ENCODE measurements at places on chromosomes 6 and 20. TPM values are rescaled to one million over a fixed set of nuclear protein-coding genes. Genes with fewer than 3 reads are reported as not detected.

- H3K4me1 ChIP-seq: no peaks in the 10 kb centered on the region
- peaks cover 45% of the 10 kb centered on the region for H3K36me3 ChIP-seq
- H3K4me3 ChIP-seq: no peak overlapping the region
- no peak for DNase-seq
- H3K27ac ChIP-seq: no peak overlapping the region
Observed at GRCh38 chr6:4896401-4896800, 107.4 kb downstream of the RPP40 start.

The ARID1B gene
- total RNA-seq: 71.2 TPM

GRCh38 chr6:91654357-91654756 is 1067.5 kb upstream of the MAP3K7 start:
- H3K27ac ChIP-seq: 0 out of 2 replicates have a peak overlapping the region, but pooled peaks have one; percentile 8
- H3K36me3 ChIP-seq: no peaks in the 10 kb centered on the region
- H3K27me3 ChIP-seq: no peaks in the 10 kb centered on the region
- peaks cover 11% of the 10 kb centered on the region for H3K4me1 ChIP-seq

- no peak overlapping the region for H3K4me3 ChIP-seq
- H3K27me3 ChIP-seq: no peaks in the 10 kb centered on the region
- DNase-seq: no peak
Observed at GRCh38 chr20:19692100-19692499, 66.0 kb upstream of the RIN2 start.

GRCh38 chr20:1171461-1172093 is 13.2 kb downstream of the TMEM74B start:
- H3K27ac ChIP-seq: no peak overlapping the region
- no peaks in the 10 kb centered on the region for H3K27me3 ChIP-seq
- no peak overlapping the region for H3K4me3 ChIP-seq
- no peak for DNase-seq
- peaks cover 17% of the 10 kb centered on the region for H3K36me3 ChIP-seq

- H3K36me3 ChIP-seq: peaks cover 34% of the 10 kb centered on the region
- DNase-seq: no peak
- H3K4me3 ChIP-seq: no peak overlapping the region
Observed at GRCh38 chr6:44110005-44110676, 17.1 kb downstream of the MRPL14 start.

DNA sequence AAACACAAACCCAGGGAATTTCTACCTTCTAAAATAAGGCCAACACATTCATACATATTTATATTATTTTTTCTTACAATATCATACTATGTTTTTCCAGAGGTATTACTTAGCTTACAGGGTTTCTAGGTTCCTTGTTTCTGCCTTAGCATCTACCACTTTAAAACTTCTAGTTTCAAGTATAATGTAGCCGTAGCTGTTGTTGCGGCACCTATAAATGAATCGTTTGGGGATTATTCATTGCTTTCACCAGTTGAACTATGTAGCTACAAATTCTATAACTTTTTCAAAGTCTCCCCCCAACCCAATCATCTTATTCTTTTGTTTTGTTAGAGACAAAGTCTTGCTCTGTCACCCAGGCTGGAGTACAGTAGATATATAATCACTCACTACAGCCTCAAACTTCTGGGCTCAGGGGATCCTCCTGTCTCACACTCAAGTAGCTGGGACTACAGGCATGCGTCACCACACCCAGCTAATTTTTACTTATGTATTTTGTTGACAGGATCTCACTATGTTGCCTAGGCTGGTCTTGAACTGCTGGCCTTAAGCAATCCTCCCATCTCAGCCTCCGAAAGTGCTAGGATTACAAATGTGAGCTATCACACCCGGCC is 43.9 kb downstream of the TNFAIP3 start:
- no peak overlapping the region for H3K4me3 ChIP-seq
- H3K4me1 ChIP-seq: no peaks in the 10 kb centered on the region
- H3K27ac ChIP-seq: no peak overlapping the region
- no peaks in the 10 kb centered on the region for H3K27me3 ChIP-seq
- no peaks in the 10 kb centered on the region for H3K36me3 ChIP-seq

GRCh38 chr6:149261364-149262040 is 56.0 kb upstream of the TAB2 start:
- H3K36me3 ChIP-seq: no peaks in the 10 kb centered on the region
- DNase-seq: no peak
- no peaks in the 10 kb centered on the region for H3K27me3 ChIP-seq
- H3K4me3 ChIP-seq: no peak overlapping the region
- H3K4me1 ChIP-seq: no peaks in the 10 kb centered on the region
- H3K27ac ChIP-seq: no peak overlapping the region

The USP49 gene
- 21.1 TPM for total RNA-seq

GRCh38 chr6:26571592-26572296 is 25.0 kb upstream of the ABT1 start:
- H3K4me3 ChIP-seq: peak overlapping the region; percentile 86
- H3K27me3 ChIP-seq: no peaks in the 10 kb centered on the region
- H3K36me3 ChIP-seq: no peaks in the 10 kb centered on the region
- no peaks in the 10 kb centered on the region for H3K4me1 ChIP-seq
- DNase-seq: peak; percentile 87
- peak overlapping the region; percentile 35 for H3K27ac ChIP-seq

DNA sequence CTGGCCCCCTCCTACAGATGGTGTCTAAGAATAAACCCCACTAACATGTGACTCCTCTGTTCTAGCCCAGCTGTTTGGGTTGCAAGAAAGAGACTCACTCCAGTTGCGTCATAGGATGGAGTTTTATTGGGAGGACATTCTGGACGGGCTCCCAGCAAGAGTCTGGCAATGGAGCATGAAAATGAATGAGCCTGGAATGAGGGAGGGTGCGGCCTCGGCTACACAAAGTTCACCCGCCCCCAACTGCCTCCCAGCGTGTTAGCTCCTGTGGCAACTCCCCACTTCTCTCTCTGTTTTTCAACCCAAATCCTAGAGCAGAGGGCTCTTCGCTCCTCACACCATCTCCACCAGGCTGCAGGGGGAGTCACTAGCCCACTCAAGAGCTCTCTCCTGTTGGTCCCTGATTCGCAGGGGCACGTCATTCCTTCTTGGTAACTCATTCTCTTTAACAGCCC is 5.1 kb upstream of the ADAM33 start:
- H3K4me1 ChIP-seq: peaks cover 3% of the 10 kb centered on the region
- no peak for DNase-seq
- H3K27me3 ChIP-seq: peaks cover 8% of the 10 kb centered on the region
- no peak overlapping the region for H3K27ac ChIP-seq
- no peak overlapping the region for H3K4me3 ChIP-seq
- no peaks in the 10 kb centered on the region for H3K36me3 ChIP-seq

GRCh38 chr6:156114541-156114940 is 658.9 kb upstream of the NOX3 start:
- H3K4me3 ChIP-seq: no peak overlapping the region
- no peak for DNase-seq

DNA sequence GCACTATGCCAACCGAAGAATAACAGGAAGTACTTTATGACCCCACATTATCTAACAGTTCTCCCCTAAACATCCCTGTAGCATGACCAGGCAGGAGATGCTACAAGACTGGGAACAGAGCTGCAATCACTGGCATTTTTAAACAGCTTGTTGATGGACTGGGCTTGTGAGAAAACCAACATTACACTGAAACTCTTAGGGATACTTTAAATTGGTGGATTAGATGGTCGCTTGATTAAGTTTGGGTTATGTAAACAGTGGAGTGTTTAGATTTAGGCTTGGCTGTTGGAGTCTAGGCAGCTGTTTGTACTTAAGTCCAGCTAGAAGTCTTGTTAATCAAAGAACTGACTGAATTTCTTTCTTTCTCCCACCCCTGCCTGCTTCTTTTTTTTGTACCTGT is 234.1 kb upstream of the BMP2 start:
- no peak for DNase-seq
- H3K4me3 ChIP-seq: no peak overlapping the region
- H3K27me3 ChIP-seq: no peaks in the 10 kb centered on the region
- H3K4me1 ChIP-seq: no peaks in the 10 kb centered on the region
- H3K36me3 ChIP-seq: no peaks in the 10 kb centered on the region

- DNase-seq: no peak
- H3K36me3 ChIP-seq: no peaks in the 10 kb centered on the region
- H3K4me1 ChIP-seq: no peaks in the 10 kb centered on the region
Observed at GRCh38 chr6:1181939-1182605, 129.8 kb upstream of the FOXQ1 start.

GRCh38 chr6:128847431-128848210 is 35.3 kb upstream of the LAMA2 start:
- peaks cover 6% of the 10 kb centered on the region for H3K4me1 ChIP-seq
- DNase-seq: no peak
- H3K4me3 ChIP-seq: no peak overlapping the region
- H3K27ac ChIP-seq: no peak overlapping the region
- H3K36me3 ChIP-seq: no peaks in the 10 kb centered on the region

GRCh38 chr6:90103056-90103800 is 193.4 kb downstream of the BACH2 start:
- H3K27me3 ChIP-seq: no peaks in the 10 kb centered on the region
- no peak overlapping the region for H3K27ac ChIP-seq
- no peak for DNase-seq
- no peaks in the 10 kb centered on the region for H3K36me3 ChIP-seq
- H3K4me1 ChIP-seq: no peaks in the 10 kb centered on the region
- no peak overlapping the region for H3K4me3 ChIP-seq

DNA sequence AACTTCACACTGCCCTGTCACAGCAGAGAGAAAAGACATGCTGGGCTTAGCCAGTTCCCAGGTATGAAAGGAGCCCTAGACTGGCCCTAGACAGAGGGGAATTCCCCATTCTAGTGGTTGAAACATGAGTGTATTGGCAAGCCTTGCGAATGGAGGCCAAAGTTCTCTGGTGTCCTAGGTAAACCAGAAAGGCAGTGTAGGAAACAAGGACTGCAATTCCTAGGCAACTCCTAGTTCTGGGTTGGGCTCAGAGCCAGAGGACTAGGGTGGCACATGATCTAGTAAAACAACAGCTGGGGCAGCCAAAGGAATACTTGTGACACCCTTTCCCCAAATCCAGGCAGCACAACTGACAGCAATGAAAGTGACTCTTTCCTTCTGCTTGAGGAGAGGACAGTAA is 265.0 kb upstream of the EPHA7 start:
- no peaks in the 10 kb centered on the region for H3K36me3 ChIP-seq
- no peak overlapping the region for H3K27ac ChIP-seq
- DNase-seq: no peak
- H3K27me3 ChIP-seq: no peaks in the 10 kb centered on the region
- no peak overlapping the region for H3K4me3 ChIP-seq

Data from H1 (cell line).